Activated CD4-positive, alpha-beta T cell treated with anti-CD3 and anti-CD28 coated beads for 36 hours (primary cell): ENCODE measurements at places on chromosomes 3 and 15. TPM values are rescaled to one million over a fixed set of nuclear protein-coding genes. Genes with fewer than 3 reads are reported as not detected.

GRCh38 chr3:176755977-176756376, 441.3 kb downstream of the TBL1XR1 start:
- DNase-seq = no peak
- no peak overlapping the region for H3K27ac ChIP-seq
- no peaks in the 10 kb centered on the region for H3K36me3 ChIP-seq
- H3K27me3 ChIP-seq = no peaks in the 10 kb centered on the region
- H3K4me3 ChIP-seq = no peak overlapping the region
- H3K4me1 ChIP-seq = no peaks in the 10 kb centered on the region

DNA sequence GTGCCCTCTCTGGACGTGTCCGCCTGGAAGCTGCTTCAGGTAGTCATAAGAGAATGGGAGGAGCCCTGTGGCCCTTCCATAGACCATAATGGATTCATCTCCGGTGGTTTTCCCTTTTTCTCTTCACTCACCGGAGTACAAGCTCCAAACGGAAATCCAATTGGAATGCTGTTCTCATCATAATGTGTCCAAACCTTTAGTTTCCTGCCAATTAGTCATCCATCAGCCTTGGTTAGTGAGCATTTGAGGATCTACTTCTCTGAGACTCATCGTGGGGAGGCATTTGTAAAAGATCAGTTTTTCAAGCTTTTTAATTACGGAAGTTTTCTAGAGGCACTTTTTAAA, 34.9 kb downstream of the ABHD2 start:
- no peaks in the 10 kb centered on the region for H3K27me3 ChIP-seq
- H3K27ac ChIP-seq = no peak overlapping the region

GRCh38 chr3:143465666-143466065, 346.1 kb downstream of the CHST2 start:
- no peak overlapping the region for H3K27ac ChIP-seq
- H3K36me3 ChIP-seq = peaks cover 10% of the 10 kb centered on the region
- no peak overlapping the region for H3K4me3 ChIP-seq
- H3K27me3 ChIP-seq = no peaks in the 10 kb centered on the region
- DNase-seq = no peak

- peaks cover 3% of the 10 kb centered on the region for H3K27me3 ChIP-seq
- no peaks in the 10 kb centered on the region for H3K4me1 ChIP-seq
- H3K4me3 ChIP-seq = no peak overlapping the region
- DNase-seq = no peak
Observed at GRCh38 chr3:151620071-151620470, 113.7 kb upstream of the AADACL2 start.

- H3K27me3 ChIP-seq = peaks cover 4% of the 10 kb centered on the region
- no peak for DNase-seq
- H3K36me3 ChIP-seq = no peaks in the 10 kb centered on the region
- no peaks in the 10 kb centered on the region for H3K4me1 ChIP-seq
Observed at GRCh38 chr3:169199283-169199682, 464.2 kb downstream of the MECOM start.

DNA sequence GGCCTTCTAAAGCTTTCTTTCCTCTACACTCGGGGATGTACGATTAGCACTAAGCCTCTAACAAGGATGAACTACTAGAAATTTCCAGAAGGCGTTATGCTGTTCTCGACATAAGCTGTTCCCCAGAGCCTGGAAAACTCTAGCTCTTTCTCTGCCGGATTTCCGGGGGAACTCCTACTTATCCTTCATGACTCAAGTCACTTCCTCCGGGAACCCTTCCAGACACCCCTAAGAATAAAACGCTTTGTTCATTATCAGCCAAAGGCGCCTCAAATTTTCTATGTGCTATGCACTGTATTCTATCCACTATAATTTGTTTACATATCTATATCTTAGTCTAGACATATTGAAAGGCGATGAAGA, 455 bp upstream of the SNAP23 start:
- peak overlapping the region; percentile 97 for H3K27ac ChIP-seq
- H3K4me3 ChIP-seq = peak overlapping the region; percentile 96
- H3K4me1 ChIP-seq = peaks cover 61% of the 10 kb centered on the region
- peaks cover 5% of the 10 kb centered on the region for H3K36me3 ChIP-seq
- no peak for DNase-seq

DNA sequence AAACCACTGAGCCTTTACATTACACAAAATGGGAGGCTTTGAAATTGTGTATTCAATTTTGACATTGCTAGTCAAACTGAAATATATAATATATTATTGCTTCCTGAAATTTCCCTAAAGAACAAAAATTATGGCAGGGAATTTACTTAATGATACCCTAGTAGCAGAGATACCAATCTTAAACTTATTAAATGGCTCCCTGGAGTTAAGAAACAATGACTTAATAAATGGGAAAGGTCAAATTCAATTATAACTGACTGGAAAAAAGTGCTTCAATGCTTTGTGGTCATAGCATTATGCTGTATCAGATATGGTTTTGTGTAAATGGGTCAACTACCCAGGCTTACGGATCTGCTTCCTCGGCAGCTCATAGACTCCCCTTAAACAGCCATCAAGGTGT, 244.1 kb downstream of the CNTN3 start:
- H3K4me1 ChIP-seq = no peaks in the 10 kb centered on the region
- H3K27me3 ChIP-seq = no peaks in the 10 kb centered on the region
- H3K4me3 ChIP-seq = no peak overlapping the region
- no peak overlapping the region for H3K27ac ChIP-seq

- H3K27me3 ChIP-seq = peaks cover 11% of the 10 kb centered on the region
- no peak overlapping the region for H3K27ac ChIP-seq
- no peaks in the 10 kb centered on the region for H3K4me1 ChIP-seq
Observed at GRCh38 chr3:14829811-14830210, 11.0 kb downstream of the FGD5 start.

GRCh38 chr3:189275852-189276251, 104.1 kb downstream of the TPRG1 start:
- H3K27me3 ChIP-seq = no peaks in the 10 kb centered on the region
- no peak overlapping the region for H3K4me3 ChIP-seq
- peaks cover 3% of the 10 kb centered on the region for H3K36me3 ChIP-seq
- H3K27ac ChIP-seq = peak overlapping the region; percentile 69
- no peak for DNase-seq

GRCh38 chr3:77919244-77919643, 879.3 kb downstream of the ROBO2 start:
- no peaks in the 10 kb centered on the region for H3K27me3 ChIP-seq
- H3K4me1 ChIP-seq = no peaks in the 10 kb centered on the region
- no peak overlapping the region for H3K4me3 ChIP-seq
- DNase-seq = no peak

DNA sequence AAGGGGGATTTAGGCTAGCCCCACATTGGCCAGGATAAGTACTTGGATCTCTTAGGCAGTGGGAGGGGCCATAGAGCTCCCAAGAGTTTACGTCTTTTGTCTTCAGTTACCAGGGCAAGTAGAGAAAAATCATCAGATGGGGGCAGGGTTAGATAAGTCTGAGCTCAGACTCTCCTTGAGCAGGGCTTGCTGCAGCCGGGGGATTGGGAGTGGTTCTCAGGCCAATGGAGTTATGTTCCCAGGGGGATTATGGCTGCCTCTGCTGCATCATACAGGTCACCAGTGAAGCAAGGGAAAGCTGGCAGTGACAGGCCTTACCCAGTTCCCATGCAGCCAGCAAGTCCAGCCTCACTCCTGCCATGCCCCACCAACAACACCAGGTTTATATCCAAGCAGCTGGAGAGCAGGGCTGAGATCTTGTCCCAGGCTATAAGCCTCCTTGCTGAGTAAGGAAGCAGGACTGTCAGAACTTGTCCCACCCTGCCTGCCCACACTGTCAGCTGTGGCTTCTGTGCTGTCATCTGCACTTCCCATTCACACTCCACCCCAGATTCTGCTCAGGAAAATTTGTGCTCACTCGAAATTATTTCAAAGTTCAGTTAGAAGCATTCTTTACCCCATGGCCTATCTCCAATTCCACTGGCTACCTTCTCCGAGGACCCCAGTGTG, 215.3 kb downstream of the FAM43A start:
- H3K4me3 ChIP-seq = no peak overlapping the region
- peaks cover 56% of the 10 kb centered on the region for H3K27me3 ChIP-seq
- H3K36me3 ChIP-seq = peaks cover 6% of the 10 kb centered on the region
- no peak for DNase-seq

DNA sequence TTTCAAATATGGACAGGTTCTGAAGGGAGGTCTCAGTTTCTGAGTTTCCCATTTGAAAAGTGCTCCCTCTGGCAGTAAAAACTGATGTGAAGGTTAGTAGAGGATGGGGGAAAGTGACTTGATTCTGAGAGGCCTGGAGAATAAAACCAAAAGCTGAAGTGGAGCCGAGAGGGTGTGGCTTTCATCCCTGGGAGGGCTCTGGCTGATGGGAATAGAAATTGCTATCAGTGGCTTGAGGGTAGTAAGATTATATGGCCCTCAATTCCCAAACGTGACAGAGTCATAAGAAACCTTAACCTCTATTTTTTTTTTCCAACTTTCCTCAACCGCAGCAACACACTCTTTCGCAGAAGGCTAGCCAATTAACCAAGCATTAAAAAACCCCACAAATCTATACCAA, 185.9 kb downstream of the MEIS2 start:
- no peak for DNase-seq
- no peaks in the 10 kb centered on the region for H3K27me3 ChIP-seq
- H3K27ac ChIP-seq = no peak overlapping the region
- H3K36me3 ChIP-seq = no peaks in the 10 kb centered on the region
- H3K4me3 ChIP-seq = no peak overlapping the region

- no peak overlapping the region for H3K27ac ChIP-seq
- peak; percentile 56 for DNase-seq
- H3K4me3 ChIP-seq = peak overlapping the region; percentile 41
- H3K36me3 ChIP-seq = no peaks in the 10 kb centered on the region
Observed at GRCh38 chr3:27728195-27729087, 6.3 kb upstream of the EOMES start.

- no peak overlapping the region for H3K27ac ChIP-seq
- H3K4me1 ChIP-seq = peaks cover 12% of the 10 kb centered on the region
- no peak for DNase-seq
- no peaks in the 10 kb centered on the region for H3K36me3 ChIP-seq
- H3K4me3 ChIP-seq = no peak overlapping the region
- H3K27me3 ChIP-seq = peaks cover 33% of the 10 kb centered on the region
Observed at GRCh38 chr3:158569794-158570193, 1.2 kb upstream of the MLF1 start.

DNA sequence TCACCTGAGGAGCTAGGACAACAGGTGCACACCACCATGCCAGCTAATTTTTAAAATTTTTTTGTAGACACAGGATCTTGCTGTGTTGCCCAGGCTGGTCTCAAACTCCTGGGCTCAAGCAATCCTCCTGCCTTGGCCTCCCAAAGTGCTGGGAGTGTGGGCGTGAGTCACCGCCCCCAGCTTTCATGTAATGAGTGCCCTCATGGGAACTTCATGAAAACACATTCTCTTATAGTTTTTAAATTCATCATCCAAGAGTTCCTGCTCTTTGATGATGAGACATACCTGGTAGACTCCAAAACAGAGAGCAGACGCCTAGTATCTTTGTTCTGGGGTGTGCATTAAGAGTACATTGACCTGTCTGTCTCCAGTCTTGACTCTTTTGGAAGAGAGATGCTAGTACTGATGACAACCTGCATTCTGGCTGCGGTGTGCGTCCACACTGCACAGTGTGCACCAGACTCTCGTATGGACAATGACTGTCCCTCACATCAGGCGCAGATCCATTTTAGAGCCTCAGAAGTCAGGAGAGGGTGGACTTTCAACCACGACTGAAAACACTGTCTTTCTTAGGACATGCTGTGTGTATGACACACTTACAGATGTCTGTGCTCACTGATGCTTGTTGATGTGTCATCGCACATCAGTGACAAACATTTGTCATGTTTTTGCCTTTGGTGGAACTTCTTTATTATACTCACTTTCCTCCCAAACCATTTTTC, 2.0 kb downstream of the NRROS start:
- H3K4me1 ChIP-seq = peaks cover 71% of the 10 kb centered on the region
- peaks cover 22% of the 10 kb centered on the region for H3K36me3 ChIP-seq
- peak overlapping the region; percentile 81 for H3K4me3 ChIP-seq
- H3K27me3 ChIP-seq = no peaks in the 10 kb centered on the region

- H3K27ac ChIP-seq = no peak overlapping the region
- peaks cover 10% of the 10 kb centered on the region for H3K27me3 ChIP-seq
- H3K4me3 ChIP-seq = no peak overlapping the region
- H3K4me1 ChIP-seq = peaks cover 3% of the 10 kb centered on the region
- no peak for DNase-seq
- no peaks in the 10 kb centered on the region for H3K36me3 ChIP-seq
Observed at GRCh38 chr15:95988574-95988887, 342.0 kb upstream of the NR2F2 start.

GRCh38 chr3:50656417-50657195, 18.1 kb upstream of the DOCK3 start:
- no peaks in the 10 kb centered on the region for H3K27me3 ChIP-seq
- no peaks in the 10 kb centered on the region for H3K36me3 ChIP-seq
- H3K27ac ChIP-seq = no peak overlapping the region
- no peak overlapping the region for H3K4me3 ChIP-seq
- H3K4me1 ChIP-seq = peaks cover 22% of the 10 kb centered on the region

GRCh38 chr3:65935724-65936123, 103.0 kb downstream of the MAGI1 start:
- H3K4me3 ChIP-seq = no peak overlapping the region
- no peak for DNase-seq
- H3K36me3 ChIP-seq = no peaks in the 10 kb centered on the region
- H3K27ac ChIP-seq = no peak overlapping the region
- H3K4me1 ChIP-seq = no peaks in the 10 kb centered on the region
- H3K27me3 ChIP-seq = no peaks in the 10 kb centered on the region

DNA sequence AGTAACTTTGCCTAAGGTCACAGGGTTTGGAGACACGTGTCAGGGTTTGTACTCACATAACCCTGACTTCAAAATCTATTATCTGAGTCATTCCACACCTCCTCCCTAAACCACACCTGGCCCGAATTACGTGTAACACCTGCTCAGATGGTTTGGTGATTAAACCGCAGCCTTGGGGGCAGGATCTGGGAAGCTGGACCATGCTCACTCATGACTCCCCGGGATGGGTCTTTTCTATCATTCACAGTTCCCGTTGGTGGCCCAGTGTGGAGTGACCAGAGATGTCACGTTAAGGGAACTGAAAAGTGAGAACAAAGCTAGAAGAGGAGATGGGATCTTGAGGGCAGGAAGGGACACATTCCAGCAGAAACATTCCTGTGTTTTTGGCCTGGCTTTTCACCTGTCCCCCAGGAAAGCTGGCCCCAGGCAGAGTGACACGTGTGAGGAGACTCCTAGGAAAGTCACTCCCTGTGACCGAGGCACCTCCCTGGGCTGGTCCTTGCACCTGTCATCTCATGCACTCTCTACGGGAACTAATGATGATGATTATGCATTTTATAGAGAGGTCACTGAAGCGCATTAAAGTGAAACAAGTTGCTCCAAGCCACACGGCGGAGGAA, 75.4 kb upstream of the POMGNT2 start:
- peak overlapping the region; percentile 93 for H3K27ac ChIP-seq
- H3K4me1 ChIP-seq = peaks cover 53% of the 10 kb centered on the region
- no peaks in the 10 kb centered on the region for H3K36me3 ChIP-seq
- no peak overlapping the region for H3K4me3 ChIP-seq
- no peaks in the 10 kb centered on the region for H3K27me3 ChIP-seq

GRCh38 chr3:179449636-179450035, 1.6 kb downstream of the GNB4 start:
- H3K27me3 ChIP-seq = peaks cover 58% of the 10 kb centered on the region
- no peak overlapping the region for H3K27ac ChIP-seq
- H3K4me1 ChIP-seq = peaks cover 19% of the 10 kb centered on the region
- peak overlapping the region; percentile 67 for H3K4me3 ChIP-seq
- no peak for DNase-seq

- DNase-seq = no peak
- H3K4me3 ChIP-seq = no peak overlapping the region
- no peaks in the 10 kb centered on the region for H3K36me3 ChIP-seq
Observed at GRCh38 chr15:48671103-48672022, 25.9 kb upstream of the FBN1 start.

MST1 gene
- total RNA-seq = 9.7 TPM

PARP15 gene
- 8.7 TPM for total RNA-seq

PAK6 gene
- 0.30 TPM for total RNA-seq

DMXL2 gene
- total RNA-seq = 5.9 TPM

PIF1 gene
- 36.3 TPM for total RNA-seq

CRTC3 gene
- total RNA-seq = 36.2 TPM
